ENCODE measurements at places on chromosomes 12 and 14. TPM values are rescaled to one million over a fixed set of nuclear protein-coding genes. Genes with fewer than 3 reads are reported as not detected.

The DIO3 gene
- total RNA-seq = not detected

The KLRC1 gene
- not detected for total RNA-seq

The SERPINA4 gene
- not detected for total RNA-seq

The IL31 gene
- total RNA-seq = not detected

The UBR7 gene
- 48.2 TPM for total RNA-seq

The ACRBP gene
- total RNA-seq = not detected

The NTN4 gene
- 21.5 TPM for total RNA-seq

The OVCH1 gene
- total RNA-seq = not detected

The ARF3 gene
- total RNA-seq = 81.3 TPM

The ANG gene
- 3.0 TPM for total RNA-seq

The AQP6 gene
- total RNA-seq = not detected

The IQSEC3 gene
- total RNA-seq = not detected

The RIN3 gene
- 1.1 TPM for total RNA-seq

The IRAK3 gene
- total RNA-seq = 0.02 TPM

The P3H3 gene
- total RNA-seq = 34.4 TPM

The HOXC6 gene
- total RNA-seq = 2.5 TPM

The EMP1 gene
- 28.9 TPM for total RNA-seq

The ASPG gene
- total RNA-seq = not detected

The HSPB8 gene
- 16.3 TPM for total RNA-seq

The GAS2L3 gene
- total RNA-seq = 32.8 TPM

The FAM90A1 gene
- not detected for total RNA-seq

The CCDC38 gene
- total RNA-seq = not detected

The MIP gene
- 0.15 TPM for total RNA-seq

The TSPAN19 gene
- not detected for total RNA-seq

The SERPINA12 gene
- total RNA-seq = not detected

The FBXO21 gene
- 63.2 TPM for total RNA-seq

The CCDC177 gene
- not detected for total RNA-seq

The BATF gene
- total RNA-seq = not detected

The MANSC4 gene
- not detected for total RNA-seq

The SELPLG gene
- 0.42 TPM for total RNA-seq

The CLEC4D gene
- total RNA-seq = not detected

The PLA2G1B gene
- not detected for total RNA-seq

The KCNH3 gene
- total RNA-seq = 0.05 TPM

The GSKIP gene
- total RNA-seq = 23.0 TPM

The COCH gene
- total RNA-seq = not detected

The DBX2 gene
- total RNA-seq = not detected

The GLIPR1L2 gene
- total RNA-seq = not detected

The KRT75 gene
- total RNA-seq = 0.02 TPM

The AQP5 gene
- 0.25 TPM for total RNA-seq

The PABPN1 gene
- total RNA-seq = 89.2 TPM

The CEP290 gene
- 26.8 TPM for total RNA-seq

The GUCY2C gene
- total RNA-seq = not detected

The TSHR gene
- total RNA-seq = not detected

The TROAP gene
- total RNA-seq = 31.3 TPM

The GPRC5A gene
- 70.0 TPM for total RNA-seq

The NEUROD4 gene
- total RNA-seq = not detected

The IL26 gene
- not detected for total RNA-seq

The SDSL gene
- 6.7 TPM for total RNA-seq

The IFNG-AS1 gene
- not detected for total RNA-seq

The EPYC gene
- 0.17 TPM for total RNA-seq

The OR4E2 gene
- total RNA-seq = not detected

The BMP4 gene
- total RNA-seq = 45.1 TPM

All from M059J (cell line).